Germinal center (tissue), 1 donor: ENCODE measurements at places on chromosomes 2 and 18.

DNA sequence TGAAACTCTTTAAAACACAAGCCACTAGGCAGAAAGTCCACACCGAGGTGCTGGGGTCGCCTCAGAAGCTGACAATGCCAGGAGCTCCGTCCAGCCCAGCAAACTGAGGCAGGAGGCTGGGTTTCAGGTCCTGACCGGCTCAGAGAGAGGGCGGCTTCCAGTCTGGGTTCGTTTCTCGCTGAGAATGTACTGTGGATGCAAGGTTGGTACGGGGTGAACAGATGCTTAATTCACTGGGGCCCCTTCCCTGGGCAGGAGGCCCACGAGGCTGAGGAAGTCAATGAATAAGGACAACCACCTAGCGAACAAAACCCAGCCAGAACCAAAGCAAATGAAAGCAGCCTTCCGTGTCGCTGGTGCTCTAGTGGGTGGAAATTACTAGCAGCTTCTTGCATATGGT lies 142.0 kb downstream of the RTP5 start:
- peak; percentile 11 for DNase-seq

- DNase-seq: no peak
Observed at GRCh38 chr2:178008636-178009289, 63.8 kb downstream of the PDE11A start.

- no peak for DNase-seq
Observed at GRCh38 chr18:12895626-12896025, 11.6 kb upstream of the PTPN2 start.

GRCh38 chr2:116440104-116440653 lies 1374.3 kb upstream of the DDX18 start:
- DNase-seq: no peak

DNA sequence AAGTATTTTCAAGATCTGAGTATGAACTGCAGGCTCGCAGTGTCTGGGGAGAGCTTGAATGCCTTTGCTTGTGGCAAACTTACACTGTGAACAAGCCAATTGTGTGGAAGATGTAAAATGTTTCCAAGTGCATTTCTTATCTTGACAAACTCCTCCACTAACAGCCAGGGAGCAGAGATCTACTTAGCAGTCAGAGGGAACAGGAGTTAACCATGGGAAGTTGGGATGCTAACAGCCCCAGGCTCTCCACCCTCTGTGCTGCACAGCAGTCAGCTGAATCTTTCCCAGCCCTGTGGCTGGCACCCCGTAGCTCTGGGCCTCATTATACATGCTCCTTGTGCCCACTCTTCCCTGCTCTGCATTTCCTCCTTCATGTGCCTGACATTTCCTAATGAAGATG lies 450.2 kb downstream of the TSN start:
- no peak for DNase-seq

- no peak for DNase-seq
Observed at GRCh38 chr2:7020468-7020867, 103.3 kb downstream of the RNF144A start.

GRCh38 chr2:88232074-88232782 lies 62.1 kb downstream of the THNSL2 start:
- DNase-seq: no peak

- no peak for DNase-seq
Observed at GRCh38 chr2:235300368-235301201, 193.3 kb upstream of the AGAP1 start.

- no peak for DNase-seq
Observed at GRCh38 chr2:12436483-12436882, 280.3 kb upstream of the TRIB2 start.

GRCh38 chr2:239025951-239026461 lies 178.1 kb downstream of the TWIST2 start:
- DNase-seq: no peak

DNA sequence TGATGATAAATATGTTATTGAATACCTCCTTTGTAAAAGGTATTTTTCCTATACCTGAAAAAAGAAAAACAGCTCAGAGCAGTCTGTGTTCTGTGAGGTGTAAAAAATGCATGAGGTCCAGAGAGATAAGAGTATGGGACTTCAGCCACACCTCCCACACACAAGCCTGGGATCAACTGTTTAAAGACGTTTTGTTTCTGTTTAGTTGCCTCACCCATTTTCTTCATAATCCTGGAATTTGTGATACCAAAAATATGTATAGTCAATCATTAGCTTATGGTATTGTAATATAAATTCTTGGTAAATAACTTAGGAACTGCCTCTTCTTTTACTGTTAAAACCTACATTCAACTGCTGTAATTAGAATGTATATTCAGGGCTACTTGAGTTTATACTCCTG lies 1322.9 kb upstream of the TMEFF2 start:
- no peak for DNase-seq

- DNase-seq: no peak
Observed at GRCh38 chr18:10588975-10589374, 63.1 kb downstream of the NAPG start.

GRCh38 chr2:206378835-206379234 lies 64.5 kb upstream of the ADAM23 start:
- DNase-seq: no peak

DNA sequence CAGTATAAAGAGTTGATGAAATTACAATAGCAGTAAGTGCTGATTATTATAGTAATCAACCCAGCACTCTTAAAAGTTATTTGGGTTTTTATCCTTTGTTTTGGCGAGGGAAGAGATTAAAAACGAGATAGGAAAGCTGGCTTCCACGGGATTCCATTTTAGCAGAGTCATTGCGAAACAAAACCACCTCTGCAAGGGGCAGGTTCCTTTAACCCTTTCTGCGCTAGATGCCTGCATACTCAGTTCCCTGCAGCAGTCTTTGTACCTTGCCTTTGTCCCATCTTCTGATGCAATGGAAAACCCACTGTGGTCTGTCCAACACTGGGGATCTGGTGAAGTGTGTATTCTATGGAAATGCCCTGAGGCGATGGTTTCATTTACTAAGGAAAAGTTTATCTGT lies 2.7 kb downstream of the YPEL5 start:
- DNase-seq: no peak

DNA sequence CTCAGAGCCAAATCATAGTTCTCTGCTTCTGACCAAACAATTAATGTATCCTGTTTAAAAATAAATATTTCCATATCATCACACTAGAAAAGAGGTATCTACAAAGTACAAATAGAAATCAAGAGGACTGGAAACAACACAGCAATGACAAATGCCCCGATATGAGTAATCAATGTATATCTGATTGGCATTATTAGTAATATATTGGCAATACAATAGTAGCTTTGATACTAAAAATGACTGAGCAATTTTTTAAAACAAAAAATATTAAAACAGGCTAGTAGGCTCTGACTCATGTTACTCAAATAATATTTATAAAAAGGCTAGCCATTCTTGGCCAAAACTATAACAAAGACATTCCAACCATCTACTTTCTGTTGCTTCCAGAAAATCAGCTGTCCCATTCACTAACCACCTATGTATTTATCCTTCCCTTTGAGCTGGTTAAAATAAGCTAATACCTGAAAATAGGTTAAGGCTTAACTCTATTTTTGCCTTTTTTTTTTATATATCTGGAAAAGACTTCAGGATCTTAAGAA lies 13.3 kb downstream of the PPP4R3B start:
- no peak for DNase-seq

DNA sequence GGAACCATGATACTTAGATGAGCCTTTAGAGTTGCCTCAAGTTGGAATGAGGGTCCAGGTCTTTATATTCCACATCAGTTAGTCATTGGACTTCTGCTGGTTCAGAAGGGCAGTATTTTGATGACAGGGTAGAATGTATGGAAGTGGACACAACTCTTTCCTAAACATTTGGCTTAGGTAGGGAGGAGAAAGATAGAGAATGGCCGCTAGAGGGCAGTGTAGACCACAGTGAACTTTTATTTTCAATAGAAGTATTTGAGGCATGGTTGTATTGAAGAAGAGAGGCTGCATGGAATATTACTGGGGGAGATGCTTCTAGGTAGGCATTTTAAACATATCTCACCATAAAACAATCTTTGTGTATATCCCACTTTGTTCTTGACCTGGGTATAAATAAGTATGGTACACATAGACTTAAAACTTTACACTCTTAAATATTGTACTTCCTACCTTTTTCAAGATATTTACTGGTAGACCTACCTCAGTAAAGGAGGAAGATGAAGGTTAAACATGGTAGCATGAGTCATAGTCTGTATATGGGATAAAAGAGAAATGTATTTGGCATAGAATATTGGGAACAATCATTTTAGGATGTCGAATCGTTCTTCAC lies 497.6 kb upstream of the FAM98A start:
- peak; percentile 5 for DNase-seq

GRCh38 chr2:168969865-168970264 lies 61.3 kb downstream of the ABCB11 start:
- no peak for DNase-seq

- DNase-seq: no peak
Observed at GRCh38 chr2:152038441-152038958, 60.3 kb downstream of the CACNB4 start.

GRCh38 chr2:1823187-1824169 lies 79.2 kb upstream of the PXDN start:
- DNase-seq: no peak

- DNase-seq: no peak
Observed at GRCh38 chr2:105274046-105274445, 32.5 kb downstream of the GPR45 start.

GRCh38 chr2:7206111-7206810 lies 289.0 kb downstream of the RNF144A start:
- no peak for DNase-seq

DNA sequence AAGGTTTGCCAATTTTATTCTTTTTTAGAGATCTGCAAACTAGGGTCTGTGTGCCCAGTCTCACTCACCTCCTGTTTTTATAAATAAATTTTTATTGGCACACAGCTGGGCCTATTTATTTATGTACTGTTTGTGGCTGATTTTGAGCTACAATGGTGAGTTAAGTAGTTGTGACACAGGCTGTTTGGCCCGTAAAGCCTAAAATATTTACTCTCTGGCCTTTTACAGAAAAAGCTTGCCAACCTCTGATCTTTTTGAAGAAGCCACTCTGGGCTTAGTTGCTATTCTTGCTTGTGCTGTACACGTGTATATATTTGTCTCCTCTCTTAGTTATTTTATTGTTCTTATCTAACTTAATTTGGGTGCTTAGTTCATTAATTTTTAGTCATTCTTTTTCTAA lies 14.5 kb downstream of the NAB1 start:
- DNase-seq: no peak

DNA sequence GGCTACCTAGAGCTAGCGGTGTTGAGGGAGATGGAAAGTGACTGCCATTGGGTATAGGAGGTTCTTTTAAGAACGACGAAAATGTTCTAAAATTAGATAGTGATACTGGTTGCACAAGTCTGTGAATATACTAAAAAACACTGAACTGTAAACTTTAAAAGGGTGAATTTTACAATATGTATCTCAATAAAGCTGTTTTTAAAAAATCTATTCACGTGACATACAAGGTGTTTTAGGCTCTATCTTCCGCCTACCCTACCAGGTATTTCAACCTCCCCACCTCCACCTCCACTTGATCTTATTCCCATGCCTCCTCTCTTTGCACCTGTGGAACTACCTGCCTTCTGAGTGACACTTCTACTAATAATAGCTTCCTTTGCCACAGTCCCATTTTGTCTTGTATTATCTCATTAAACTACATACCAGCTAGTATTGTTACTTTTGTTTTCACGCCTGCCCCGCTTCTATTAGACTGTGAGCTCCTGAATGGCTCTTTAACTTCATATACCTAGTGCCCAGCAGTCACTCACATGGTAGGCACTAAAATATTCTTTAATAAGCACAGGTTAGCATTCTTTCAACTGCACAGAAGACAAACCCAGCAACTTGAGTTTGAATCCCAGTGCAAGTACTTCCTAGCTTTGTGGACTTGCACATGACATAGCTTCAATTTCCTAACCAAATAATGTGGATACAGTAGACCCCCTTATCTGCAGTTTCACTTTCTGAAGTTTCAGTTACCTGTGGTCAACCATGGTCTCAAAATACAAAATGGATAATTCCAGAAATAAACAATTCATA lies 9.3 kb downstream of the ITSN2 start:
- DNase-seq: no peak

DNA sequence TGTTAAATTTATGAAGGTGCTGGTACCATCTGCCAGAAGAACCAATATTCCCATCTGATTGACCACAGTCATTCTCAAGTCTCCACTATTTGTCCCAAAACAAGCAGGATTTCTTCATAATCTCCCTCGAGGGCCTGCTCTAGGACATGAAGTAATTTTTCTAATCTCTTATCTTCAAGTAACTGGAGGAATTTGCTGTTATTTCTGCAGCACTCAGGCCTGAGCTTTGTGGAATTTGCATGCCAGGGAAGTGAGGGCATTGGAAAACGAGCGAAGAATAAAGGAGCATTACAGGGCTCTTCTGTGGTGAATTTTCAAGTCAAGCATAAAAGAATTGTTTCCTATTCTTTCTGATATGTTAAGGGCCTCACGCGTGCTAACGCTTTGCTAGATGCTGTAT lies 161.2 kb upstream of the EPAS1 start:
- DNase-seq: no peak

GRCh38 chr2:100870652-100871531 lies 51.0 kb downstream of the NPAS2 start:
- DNase-seq: no peak

DNA sequence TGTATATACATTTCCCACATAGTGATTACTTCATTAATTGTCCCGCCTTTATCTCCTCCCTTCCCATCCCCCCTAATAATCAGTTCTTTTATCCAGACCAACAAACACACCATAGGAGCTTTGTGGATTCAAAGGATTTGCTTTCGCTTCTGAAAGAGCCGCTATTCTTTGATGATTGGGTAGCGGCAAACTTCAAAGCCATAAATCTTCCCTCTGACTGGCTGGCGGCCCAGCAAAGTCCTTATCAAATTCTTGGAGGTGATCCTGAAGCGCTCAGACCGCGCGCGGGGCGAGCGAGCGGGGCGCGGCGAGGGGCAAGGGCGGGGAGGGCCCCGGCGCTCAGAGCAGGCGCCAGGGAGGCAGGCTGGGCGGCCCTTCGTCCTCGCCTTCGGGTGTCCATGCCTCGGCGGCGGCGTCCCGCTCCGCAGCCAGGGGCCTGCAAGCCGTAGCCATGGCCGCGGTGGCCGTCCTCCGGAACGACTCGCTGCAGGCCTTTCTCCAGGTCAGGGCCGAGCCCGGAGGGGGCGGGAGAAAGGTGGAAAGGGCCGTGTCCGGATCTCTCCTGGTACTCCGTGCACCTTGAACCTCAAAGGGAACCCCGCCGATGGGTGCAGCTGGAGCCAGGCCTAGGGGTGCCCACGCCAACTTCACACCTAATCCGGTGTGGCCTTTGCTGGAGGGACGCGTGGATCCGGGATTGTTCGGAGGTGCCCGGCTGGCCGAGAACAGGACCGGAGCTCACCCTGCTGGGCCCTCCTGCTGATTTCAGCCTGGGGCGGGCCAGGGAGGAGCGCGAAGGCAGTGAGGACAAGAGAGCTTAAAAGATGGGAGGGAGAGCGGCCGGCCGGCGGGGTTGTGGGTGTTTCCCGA lies at the start of gene SP5:
Gene SP5, plus strand, starts transcription at position 276 of the 870 bp plus-strand sequence. Its CDS starts 176 bp downstream, at position 452.
- DNase-seq: no peak

DNA sequence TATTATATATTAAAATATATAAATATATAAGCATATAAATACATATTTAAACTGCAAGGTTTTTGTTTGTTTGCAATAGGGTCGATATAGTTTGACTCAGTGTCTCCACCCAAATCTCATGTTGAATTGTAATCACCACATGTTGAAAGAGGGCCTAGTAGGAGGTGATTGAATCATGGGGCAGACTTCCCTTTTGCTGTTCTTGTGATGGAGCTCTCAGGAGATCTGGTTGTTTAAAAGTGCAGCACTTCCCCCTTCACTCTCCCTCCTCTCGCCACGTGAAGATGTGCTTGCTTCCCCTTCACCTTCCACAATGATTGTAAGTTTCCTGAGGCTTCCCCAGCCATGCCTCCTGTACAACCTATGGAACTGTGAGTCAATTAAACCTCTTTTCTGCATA lies 2137.3 kb upstream of the CELF4 start:
- no peak for DNase-seq

GRCh38 chr2:174247474-174248186 lies 702 bp downstream of the OLA1 start:
- peak; percentile 10 for DNase-seq
